Activated B cell treated with CpG ODN at 0.5 μM for 24 hours (primary cell): ENCODE measurements at places on chromosomes 5 and 9.

DNA sequence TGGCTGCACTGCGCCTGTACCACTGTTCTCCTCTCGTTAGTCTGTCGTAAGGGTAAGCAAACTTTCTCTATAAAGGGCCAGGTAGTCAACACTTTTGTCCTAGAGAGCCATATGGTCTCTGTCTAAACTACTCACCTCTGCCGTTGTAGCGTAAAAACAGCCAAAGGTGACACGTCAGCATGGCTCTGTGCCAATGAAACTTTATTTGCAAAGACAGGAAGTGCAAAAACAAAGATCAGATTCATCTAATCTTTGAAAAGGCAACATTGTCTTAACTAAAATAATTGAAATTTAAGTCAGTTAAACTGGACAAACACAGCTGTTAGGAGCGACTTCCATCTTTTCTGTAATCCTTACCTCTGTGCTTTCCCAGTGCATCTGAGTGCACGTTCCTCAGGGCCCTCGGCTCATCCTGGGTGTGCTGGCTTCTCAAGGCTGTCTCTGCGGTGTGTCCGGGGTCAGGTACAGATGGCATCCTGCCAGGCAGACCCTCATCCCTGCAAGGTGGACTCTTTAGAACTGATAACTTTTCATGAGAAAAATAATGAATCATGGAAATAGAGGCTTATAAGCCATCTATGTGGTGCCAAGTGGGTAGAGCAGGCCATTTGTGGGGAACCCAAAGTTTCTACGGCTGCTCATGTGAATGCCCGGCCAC, 35.2 kb upstream of the IRX4 start:
- H3K27ac ChIP-seq: no peak overlapping the region
- H3K36me3 ChIP-seq: no peaks in the 10 kb centered on the region
- peaks cover 2% of the 10 kb centered on the region for H3K27me3 ChIP-seq

DNA sequence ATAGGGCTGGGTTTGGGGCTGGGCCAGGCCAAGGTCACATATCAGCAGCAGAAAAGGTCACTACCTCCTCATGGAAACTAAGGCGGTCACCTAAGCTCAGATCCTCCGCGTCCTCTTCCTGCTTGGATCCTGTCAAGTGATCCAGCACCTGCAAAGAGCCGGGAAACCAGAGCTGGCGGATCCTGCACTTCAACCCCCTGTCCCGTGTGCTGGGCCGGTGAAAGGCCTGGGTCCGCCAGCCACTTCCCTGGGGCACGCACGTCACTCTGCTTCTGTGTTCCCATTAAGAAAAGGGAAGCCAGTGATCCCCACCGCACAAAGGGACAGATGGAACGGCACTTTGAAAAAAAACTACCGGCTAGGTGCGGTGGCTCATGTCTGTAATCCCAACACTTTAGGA, 61.3 kb upstream of the STXBP1 start:
- no peak for DNase-seq
- H3K4me3 ChIP-seq: no peak overlapping the region
- H3K27me3 ChIP-seq: peaks cover 12% of the 10 kb centered on the region
- H3K4me1 ChIP-seq: peaks cover 3% of the 10 kb centered on the region
- H3K27ac ChIP-seq: no peak overlapping the region

- H3K4me3 ChIP-seq: no peak overlapping the region
- H3K27me3 ChIP-seq: no peaks in the 10 kb centered on the region
- DNase-seq: no peak
- H3K27ac ChIP-seq: peak overlapping the region; percentile 81
- peaks cover 6% of the 10 kb centered on the region for H3K36me3 ChIP-seq
Observed at GRCh38 chr9:137286975-137287383, 9.5 kb downstream of the TOR4A start.

GRCh38 chr9:133948561-133949485, 43.3 kb downstream of the VAV2 start:
- H3K4me1 ChIP-seq: peaks cover 75% of the 10 kb centered on the region
- H3K4me3 ChIP-seq: peak overlapping the region; percentile 32
- DNase-seq: no peak
- peaks cover 15% of the 10 kb centered on the region for H3K36me3 ChIP-seq
- H3K27ac ChIP-seq: peak overlapping the region; percentile 61
- no peaks in the 10 kb centered on the region for H3K27me3 ChIP-seq

- H3K27ac ChIP-seq: no peak overlapping the region
- H3K27me3 ChIP-seq: peaks cover 37% of the 10 kb centered on the region
- H3K4me3 ChIP-seq: peak overlapping the region; percentile 48
Observed at GRCh38 chr5:178589180-178590140, 733 bp downstream of the COL23A1 start.

DNA sequence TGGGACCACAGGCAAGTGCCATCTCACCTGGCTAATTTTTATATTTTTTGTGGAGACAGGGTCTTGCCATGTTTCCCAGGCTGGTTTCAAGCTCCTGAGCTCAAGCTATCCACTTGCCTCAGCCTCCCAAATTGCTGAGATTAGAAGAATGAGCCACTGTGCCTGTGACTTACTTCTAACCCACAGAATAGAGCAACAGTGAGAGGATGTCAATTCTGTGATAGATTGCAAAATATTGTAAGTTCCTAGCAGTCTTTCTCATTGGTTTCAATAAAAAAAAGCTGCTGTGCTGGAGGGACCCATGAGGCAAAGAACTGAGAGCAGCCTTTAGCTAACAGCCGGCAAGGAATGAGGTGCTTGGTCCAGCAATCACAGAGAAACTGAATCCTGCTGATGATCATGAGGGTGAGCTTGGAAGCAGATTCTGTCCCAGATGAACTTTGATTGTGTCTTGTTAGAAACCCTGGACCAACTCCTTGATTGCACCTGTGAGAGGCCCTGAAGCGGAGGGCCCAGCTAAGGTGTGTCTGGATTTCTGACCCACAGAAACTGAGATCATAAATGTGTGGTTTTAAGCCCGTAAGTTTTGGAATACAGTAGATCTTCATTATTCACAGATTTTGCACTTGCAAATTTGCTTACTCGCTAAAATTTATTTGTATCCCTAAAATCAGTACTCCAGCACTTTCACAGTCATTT, 149.7 kb downstream of the GCNT1 start:
- no peak for DNase-seq
- no peak overlapping the region for H3K27ac ChIP-seq
- no peaks in the 10 kb centered on the region for H3K27me3 ChIP-seq
- no peak overlapping the region for H3K4me3 ChIP-seq
- H3K36me3 ChIP-seq: no peaks in the 10 kb centered on the region

- H3K4me1 ChIP-seq: no peaks in the 10 kb centered on the region
- no peak for DNase-seq
- no peak overlapping the region for H3K4me3 ChIP-seq
- H3K36me3 ChIP-seq: no peaks in the 10 kb centered on the region
Observed at GRCh38 chr9:111222757-111223156, 107.3 kb downstream of the OR2K2 start.
